Naive thymus-derived CD4-positive, alpha-beta T cell (primary cell): ENCODE measurements at places on chromosomes 1 and 21.

DNA sequence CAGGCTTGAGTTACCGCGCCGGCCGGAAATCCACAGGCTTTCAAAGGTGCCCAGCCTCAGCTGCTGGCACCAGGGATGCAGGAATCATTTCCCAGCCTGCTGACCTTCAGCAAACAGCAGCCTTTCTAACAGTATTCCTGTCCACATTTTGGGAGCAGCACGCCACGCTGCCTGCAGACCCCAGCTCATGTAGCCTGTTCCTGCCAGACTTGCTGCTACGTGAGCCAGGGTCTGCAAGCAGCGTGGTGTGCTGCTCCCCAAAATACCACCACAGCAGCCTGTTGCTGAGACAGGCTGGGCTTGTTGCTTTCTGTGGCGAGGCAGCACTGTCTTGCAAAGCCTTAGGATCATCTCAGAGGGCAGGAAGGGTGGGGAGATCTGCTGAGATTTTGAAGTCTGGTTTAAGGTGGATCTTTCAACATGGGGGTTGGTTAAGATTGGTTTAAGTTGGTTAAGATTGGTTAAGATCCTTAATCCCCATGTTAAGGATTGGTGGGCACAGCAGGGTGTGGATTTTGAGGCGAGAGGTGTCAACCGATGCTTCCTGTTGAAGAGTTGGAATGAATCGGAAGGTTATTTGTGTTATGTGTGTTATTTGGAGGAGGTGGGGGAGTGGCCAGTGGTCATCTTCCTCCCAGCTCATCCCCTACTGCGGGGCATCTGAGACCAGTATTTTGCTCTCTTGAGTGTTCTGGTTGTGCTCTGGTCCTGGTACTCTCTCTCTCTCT lies 12.9 kb downstream of the FAAH start:
- H3K27me3 ChIP-seq = no peaks in the 10 kb centered on the region
- no peak overlapping the region for H3K4me3 ChIP-seq
- H3K36me3 ChIP-seq = no peaks in the 10 kb centered on the region
- DNase-seq = no peak
- H3K4me1 ChIP-seq = no peaks in the 10 kb centered on the region

GRCh38 chr1:202148391-202148790 lies 3.9 kb upstream of the ARL8A start:
- H3K4me3 ChIP-seq = no peak overlapping the region
- H3K27ac ChIP-seq = peak overlapping the region; percentile 17
- DNase-seq = no peak
- peaks cover 21% of the 10 kb centered on the region for H3K36me3 ChIP-seq

DNA sequence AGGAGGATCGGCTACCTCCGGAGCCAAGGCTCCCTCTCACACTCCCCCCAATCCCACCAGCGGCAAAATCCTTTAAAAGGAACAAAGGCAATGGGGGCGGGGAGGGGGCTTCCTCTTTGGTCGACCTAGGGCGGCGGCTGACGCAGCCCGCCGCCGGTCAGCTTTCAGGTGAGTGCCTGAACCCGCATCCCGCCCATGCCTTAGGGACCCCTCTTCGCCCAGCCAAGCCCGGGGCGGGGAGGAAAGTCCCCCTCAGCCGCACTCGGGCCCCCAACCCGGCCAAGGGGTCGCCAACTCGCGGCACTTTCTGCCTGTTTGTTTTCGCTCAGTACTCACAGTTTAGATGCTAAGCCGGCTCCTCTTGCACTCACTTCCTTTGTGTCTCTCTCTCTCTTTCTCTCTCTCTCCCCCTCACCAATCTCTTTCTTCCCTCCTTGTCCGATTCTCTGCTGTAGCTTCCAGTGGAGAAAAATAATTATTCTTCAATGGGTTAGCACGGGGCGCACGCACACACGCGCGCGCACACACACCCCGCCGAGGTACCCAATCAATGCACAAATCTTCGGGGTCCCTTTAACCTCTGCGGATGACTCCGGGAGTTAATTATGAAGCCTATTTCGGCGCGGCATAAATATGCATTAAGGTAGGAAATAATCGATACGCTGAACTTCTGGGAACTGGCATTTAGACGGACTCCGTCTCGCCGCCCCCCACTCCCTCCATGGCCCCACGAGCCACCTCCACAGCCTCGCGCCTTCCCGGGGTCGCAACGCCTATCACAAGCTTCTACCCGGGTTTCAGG lies at the start of gene BLACAT1:
Gene BLACAT1, minus strand, starts transcription at position 465 of the 802 bp plus-strand sequence.
- H3K27ac ChIP-seq = no peak within 1 kb of the TSS
- peaks cover 29% of the 10 kb centered on the region for H3K27me3 ChIP-seq
- peak within 1 kb of the TSS; percentile 47 for H3K4me3 ChIP-seq
- no peaks in the 10 kb centered on the region for H3K36me3 ChIP-seq

GRCh38 chr21:30306884-30307283 lies 13.2 kb downstream of the KRTAP26-1 start:
- no peak overlapping the region for H3K27ac ChIP-seq
- H3K4me3 ChIP-seq = no peak overlapping the region
- H3K4me1 ChIP-seq = no peaks in the 10 kb centered on the region
- no peaks in the 10 kb centered on the region for H3K36me3 ChIP-seq
- no peak for DNase-seq
- H3K27me3 ChIP-seq = no peaks in the 10 kb centered on the region

DNA sequence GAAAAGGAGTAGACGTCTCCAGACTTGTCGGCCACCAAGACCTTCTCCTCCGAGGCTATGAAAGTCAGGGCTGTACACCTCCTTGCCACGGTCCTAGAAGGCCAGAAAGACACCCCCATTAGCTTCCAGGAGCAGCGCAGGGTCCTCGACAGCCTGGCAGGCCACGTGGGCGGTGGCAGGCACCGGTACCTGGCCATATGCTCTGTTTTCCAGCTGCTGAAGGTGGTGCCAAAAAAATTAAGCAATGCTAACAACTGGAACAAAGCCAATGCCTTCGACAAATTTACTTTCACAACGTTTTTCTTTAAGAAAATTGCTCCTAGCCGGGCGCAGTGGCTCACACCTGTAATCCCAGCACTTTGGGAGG lies 15.9 kb downstream of the WDR4 start:
- no peaks in the 10 kb centered on the region for H3K4me1 ChIP-seq
- H3K27me3 ChIP-seq = no peaks in the 10 kb centered on the region
- H3K27ac ChIP-seq = no peak overlapping the region
- no peak overlapping the region for H3K4me3 ChIP-seq

DNA sequence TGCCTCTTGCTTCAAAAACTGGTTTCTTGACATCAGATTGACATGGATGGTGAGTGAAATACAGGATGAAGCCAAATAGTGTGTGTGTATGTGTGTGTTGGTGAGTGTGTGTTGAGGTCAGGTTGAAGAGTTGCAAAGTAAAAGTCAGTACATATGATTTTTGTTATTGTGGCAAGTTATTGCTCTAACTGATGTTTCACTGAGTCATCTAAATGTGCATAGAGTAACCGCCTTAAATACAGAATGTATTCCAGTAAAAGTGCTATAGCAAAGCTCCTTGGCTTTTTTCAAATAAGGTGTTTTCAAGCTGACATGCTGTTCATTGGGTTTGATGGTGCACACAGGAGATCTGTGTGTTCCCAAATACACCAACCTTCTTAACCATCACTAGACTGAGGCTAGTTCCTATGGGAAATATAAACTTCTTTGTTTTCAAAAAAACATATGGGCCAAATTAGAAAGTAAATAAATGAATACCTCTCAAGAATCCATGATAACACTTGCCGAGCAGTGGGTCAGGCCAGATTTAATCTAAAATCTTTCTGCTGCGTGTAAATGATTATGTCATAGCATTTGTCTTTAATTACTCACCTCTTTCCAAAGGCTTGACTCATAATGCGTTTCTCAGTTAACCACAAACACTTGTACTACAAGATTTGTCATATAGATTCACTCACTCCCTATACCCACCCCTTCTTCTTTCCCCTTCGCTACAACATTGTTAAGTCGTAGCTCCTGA lies 151.1 kb downstream of the LYPLAL1 start:
- H3K4me3 ChIP-seq = no peak overlapping the region
- H3K27me3 ChIP-seq = no peaks in the 10 kb centered on the region
- H3K27ac ChIP-seq = no peak overlapping the region
- no peaks in the 10 kb centered on the region for H3K36me3 ChIP-seq
- no peak for DNase-seq

DNA sequence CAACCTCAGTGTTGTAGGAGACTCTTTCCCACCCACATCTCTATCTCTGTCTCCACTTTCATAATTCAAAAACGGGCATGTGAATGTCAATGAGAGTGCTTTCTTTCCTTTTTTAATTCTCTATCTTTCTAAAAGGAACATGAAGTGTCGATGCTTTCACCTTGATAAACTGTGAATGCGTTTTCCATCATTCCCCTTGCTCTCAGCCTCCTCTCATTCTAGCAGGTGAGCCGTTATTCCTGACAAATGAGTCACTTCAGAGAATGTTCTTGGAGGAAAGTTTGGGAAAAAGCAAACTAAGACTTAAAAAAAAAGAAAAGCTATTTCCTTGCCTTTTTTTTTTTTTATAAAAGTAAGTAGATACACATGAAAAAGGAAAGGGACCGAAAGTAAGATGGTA lies 226.0 kb upstream of the C1orf87 start:
- H3K27me3 ChIP-seq = no peaks in the 10 kb centered on the region
- no peak overlapping the region for H3K4me3 ChIP-seq
- no peak overlapping the region for H3K27ac ChIP-seq
- no peaks in the 10 kb centered on the region for H3K4me1 ChIP-seq

DNA sequence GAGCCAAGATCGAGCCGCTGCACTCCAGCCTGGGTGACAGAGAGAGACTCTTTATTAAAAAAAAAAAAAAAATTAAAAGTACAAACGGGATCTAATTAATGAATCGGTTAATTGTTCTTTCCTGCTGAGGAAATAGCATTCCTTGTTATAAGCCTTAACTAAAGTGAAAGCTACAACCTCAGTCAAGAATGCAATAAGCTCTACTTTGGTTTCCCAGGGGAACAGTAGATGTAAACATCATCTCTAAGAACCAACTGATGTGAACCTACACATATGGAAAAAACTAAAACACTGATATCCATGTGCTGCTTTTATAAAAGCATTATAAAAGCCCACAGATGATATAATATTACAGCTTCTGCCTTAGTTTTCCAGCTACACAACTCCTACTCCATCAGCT lies 41.9 kb downstream of the LPGAT1 start:
- H3K27ac ChIP-seq = no peak overlapping the region
- no peaks in the 10 kb centered on the region for H3K27me3 ChIP-seq
- H3K4me3 ChIP-seq = no peak overlapping the region

DNA sequence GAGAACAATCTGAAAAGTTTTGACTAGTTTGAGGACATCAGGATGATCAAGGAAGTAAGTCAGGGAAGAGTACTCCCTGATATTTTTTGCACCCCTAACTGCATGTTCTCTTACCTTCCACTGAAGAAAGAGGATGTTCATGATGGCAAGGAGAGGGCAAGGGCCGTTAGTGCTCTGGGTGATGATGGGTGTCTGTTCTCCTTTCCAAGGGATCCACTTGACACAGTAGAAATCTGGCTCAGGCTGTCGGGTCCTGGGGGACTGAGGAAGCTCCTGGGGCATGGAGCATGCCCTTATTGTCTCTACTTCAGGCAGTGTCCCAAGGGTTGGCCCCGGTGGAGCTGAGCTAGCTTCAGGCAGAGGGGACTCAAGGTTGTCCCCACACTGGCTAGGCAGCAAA lies 4.7 kb downstream of the MINDY1 start:
- peak overlapping the region; percentile 77 for H3K27ac ChIP-seq
- H3K36me3 ChIP-seq = peaks cover 14% of the 10 kb centered on the region
- H3K27me3 ChIP-seq = no peaks in the 10 kb centered on the region

DNA sequence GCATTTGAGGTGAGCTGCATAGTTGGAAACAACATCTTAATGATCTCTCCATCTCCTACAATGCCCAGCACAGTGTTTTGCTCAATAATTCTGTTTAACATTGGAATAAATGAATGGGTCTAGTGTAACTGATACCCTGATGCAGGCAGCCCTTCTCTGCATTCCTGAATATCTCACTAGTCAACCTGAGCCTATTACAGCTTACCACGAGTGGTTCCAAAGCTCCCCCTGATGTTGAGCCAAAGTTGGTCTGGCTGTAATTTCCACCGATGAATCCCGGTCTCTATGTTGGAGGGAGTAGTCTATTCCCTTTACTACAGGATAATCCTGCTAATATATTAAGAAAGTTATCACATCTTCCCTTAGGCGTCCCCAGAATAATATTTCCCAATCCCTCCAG lies 63.8 kb downstream of the ZBTB18 start:
- no peaks in the 10 kb centered on the region for H3K36me3 ChIP-seq
- H3K27me3 ChIP-seq = no peaks in the 10 kb centered on the region
- H3K27ac ChIP-seq = no peak overlapping the region
- H3K4me1 ChIP-seq = no peaks in the 10 kb centered on the region
- no peak overlapping the region for H3K4me3 ChIP-seq
- no peak for DNase-seq

- no peaks in the 10 kb centered on the region for H3K27me3 ChIP-seq
- no peaks in the 10 kb centered on the region for H3K36me3 ChIP-seq
- no peak overlapping the region for H3K4me3 ChIP-seq
- H3K27ac ChIP-seq = no peak overlapping the region
Measured at GRCh38 chr21:29164323-29164942, 34.0 kb downstream of the MAP3K7CL start.

- DNase-seq = no peak
- H3K36me3 ChIP-seq = no peaks in the 10 kb centered on the region
- H3K27me3 ChIP-seq = peaks cover 4% of the 10 kb centered on the region
Measured at GRCh38 chr1:236063919-236064673, 794 bp downstream of the NID1 start.
